Esophagus mucosa (tissue), 1 donor: ENCODE measurements at places on chromosomes 6 and 20.

GRCh38 chr20:5735845-5736510 lies 14.2 kb upstream of the SHLD1 start:
- ATAC-seq: no peak

GRCh38 chr6:18742406-18742805 lies 355.3 kb downstream of the RNF144B start:
- no peak for ATAC-seq

GRCh38 chr6:52407467-52407866 lies 12.7 kb upstream of the EFHC1 start:
- peak; percentile 49 for ATAC-seq

DNA sequence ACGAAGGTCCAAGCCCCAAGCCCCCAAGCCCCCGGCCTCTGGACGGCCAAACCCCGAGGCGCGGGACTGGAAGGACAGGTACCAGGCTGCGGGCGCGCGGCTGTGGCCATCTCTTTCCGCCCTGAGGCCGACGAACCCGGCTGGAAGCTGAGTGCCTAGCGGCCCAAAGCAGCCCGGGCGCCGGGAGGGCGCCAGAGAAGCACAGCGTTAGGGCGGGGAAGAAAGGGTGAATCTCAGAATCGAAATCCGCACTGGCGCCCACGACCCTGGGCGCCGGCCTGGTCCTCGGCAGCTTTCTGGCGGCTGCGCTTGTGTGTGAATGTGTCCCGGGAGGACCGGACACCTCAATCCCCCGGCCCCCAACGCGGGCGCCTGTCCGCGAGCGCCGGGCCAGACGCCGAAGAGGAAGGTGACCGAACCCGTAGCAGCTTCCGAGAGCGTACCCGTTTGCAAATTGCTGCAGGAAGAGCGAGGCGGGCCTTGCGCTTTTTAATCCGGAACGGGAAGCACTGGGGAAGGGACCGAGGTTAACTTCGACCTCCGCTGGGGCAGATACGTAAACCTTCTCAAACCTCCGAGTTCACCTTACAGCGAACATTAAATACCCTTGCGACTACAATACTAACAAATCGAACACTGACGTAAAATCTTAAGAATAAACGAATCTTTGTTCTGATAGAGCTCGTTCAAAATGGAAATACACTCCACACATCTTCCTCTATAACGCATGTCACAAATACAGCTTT lies 2.9 kb downstream of the NRN1 start:
- ATAC-seq: peak; percentile 7

DNA sequence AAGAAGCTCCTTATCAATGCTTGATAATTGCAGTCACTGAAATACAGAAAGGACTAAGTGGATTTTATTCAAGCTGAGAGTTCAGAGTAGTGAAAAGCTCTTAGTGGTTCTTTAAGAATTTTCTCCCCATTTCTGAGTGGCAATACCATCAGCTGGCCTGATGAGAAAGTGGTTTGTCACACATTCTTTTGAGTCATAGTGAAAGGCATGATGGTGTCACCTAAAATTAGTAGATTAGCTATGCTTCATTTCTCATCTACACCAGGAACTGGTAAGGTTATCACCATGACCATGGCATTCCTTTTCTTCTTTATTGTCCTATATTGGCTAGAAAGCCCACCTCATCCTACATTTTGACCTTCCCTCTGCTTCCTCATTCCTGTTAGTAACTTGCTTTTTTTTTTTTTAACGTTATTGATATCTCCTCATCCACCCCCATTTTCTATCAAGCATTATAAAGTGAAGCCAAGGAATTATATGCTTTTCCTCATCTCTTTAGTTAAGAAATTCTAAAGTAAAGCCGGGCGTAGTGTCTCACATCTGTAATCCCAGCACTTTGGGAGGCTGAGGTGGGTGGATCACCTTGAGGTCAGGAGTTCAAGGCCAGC lies 67.4 kb upstream of the LOC128125822 start:
- peak; percentile 74 for ATAC-seq

DNA sequence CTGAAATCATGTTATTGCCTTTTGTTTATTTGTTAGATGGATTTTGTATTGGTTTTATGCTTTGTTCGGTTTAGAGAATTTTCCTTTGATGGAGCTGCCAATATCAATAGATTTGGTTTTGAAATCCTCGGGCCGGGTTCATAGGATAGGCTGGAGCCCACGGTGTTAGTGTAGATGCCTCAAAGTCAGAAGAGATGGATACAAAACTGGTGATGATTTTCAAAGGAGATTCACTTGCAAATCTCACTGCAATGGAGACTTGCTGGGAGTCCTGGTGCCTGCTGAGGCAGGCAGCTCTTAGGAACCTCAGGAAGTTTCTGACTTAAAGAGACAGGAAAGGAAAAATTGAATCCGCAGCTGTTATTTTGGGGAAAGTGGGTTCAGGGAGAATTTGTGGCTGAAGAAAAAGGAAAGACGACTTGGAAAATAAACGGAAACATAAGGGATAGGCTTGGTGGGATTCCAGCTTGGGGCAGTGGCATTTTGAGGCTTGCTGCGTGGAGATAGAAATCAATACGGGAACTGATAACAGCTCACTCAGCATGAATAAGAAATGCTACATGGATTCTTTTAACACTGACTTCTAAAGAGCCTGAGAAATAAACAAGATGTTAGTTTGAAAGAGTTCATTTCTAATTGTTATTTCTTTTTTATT lies 241.6 kb downstream of the PHACTR1 start:
- no peak for ATAC-seq
